Upper lobe of left lung (tissue), 6 donors: ENCODE measurements at places on chromosomes 4 and X.

- no peak for DNase-seq
Measured at GRCh38 chrX:119640731-119641170, 34.5 kb upstream of the NKRF start.

- DNase-seq, result no peak
Measured at GRCh38 chr4:88390128-88390527, 11.5 kb downstream of the HERC6 start.

DNA sequence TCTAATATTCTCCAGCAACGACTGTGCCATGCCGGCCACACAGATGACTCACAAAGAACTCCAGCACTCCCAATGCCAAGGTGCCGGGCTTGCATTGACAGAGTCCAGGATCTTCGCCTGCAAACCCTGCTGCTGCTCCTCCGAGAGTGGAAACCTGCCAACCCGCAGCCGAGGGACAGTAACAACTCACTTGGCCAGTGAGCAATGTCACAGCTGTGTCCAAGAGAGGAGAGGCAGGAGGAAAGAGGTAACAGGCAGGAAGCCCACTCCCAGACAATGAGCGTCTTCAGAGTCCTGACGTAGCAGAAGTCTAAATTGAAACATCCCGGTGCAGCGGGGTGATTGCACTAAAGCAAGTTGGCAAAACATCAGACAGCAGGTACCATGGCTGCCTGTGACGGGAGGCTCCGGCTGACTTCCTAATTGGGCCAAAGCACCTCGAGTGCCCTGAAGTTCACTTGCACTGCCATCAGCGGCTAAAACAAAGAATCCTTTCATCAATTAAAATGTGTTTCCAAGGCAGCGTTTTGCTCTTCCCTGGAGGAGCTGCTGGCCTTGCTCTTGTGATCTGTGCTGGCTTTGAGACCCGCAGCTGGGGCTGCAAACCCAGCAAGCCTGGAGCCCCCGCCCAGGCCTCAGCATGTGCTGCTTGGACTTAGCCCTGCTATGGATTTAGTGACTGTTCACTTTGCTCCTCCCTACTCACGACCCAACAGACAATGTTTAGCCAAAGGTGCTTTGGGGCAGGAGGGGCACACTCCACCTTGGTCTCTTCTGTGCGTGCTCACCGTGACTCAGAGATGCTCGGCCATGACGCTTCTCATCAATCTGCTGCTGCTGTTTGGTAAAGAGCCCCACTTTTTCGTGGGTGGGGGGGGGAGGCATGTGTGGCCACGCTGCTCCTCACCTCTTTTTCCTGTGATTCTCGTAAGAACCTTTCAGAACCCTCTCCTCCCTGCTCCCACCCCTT lies 36.5 kb downstream of the DCTD start:
- no peak for DNase-seq

DNA sequence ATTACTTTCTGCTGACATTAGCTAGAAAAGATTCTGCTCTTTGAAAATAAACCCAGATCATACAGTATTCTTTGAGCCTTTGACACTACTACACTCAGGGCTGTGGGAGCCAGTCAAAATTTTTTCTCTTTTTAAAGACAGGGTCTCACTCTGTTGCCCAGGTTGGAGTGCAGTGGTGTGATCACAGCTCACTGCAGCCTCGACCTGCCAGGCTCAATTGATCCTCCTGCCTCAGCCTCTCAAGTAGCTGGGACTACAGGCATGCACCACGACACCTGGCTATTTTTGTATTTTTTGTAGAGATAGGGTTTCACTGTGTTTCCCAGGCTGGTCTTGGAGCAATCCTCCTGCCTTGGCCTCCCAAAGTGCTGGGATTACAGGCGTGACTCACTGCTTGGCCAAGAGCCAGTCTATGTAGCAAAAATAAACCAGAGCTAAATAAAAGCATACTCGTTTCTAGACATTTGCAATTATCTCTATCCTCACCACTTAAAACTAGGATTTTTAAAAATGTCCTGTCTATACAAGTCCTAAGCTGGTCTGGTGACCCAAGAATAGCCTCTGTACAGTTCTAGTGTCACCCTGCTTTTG lies 43.2 kb downstream of the AKAP4 start:
- DNase-seq, result no peak

DNA sequence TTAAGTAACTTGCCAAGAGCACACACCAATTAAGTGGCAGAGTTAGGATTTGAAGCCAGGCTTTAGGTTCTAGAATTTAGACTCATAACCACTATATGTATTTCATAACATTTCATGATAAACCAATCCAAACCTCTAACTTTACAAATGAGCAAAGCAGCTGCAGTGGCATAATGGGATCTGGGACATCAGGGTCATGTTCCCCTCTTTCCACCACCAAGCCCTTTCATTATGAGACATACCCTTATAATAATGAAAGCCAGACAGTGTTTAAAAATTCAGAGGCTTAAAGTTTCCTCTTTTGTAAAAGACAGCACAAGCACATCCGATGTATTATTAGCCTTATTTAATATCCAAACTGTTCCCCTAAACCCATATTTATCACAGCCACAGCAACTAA lies 28.3 kb upstream of the AMELX start:
- no peak for DNase-seq

GRCh38 chrX:17836830-17837229 lies 24.3 kb downstream of the RAI2 start:
- no peak for DNase-seq

- DNase-seq, result peak; percentile 56
Measured at GRCh38 chr4:4385729-4386295, 1.1 kb upstream of the NSG1 start.

GRCh38 chrX:46704767-46705386 lies 54.0 kb downstream of the SLC9A7 start:
- DNase-seq, result no peak

GRCh38 chrX:47129899-47130358 lies 14.6 kb downstream of the NDUFB11 start:
- no peak for DNase-seq

GRCh38 chrX:100274916-100275315 lies 135.2 kb downstream of the PCDH19 start:
- DNase-seq, result no peak

GRCh38 chr4:6917461-6918271 lies 8.0 kb downstream of the TBC1D14 start:
- DNase-seq, result no peak

DNA sequence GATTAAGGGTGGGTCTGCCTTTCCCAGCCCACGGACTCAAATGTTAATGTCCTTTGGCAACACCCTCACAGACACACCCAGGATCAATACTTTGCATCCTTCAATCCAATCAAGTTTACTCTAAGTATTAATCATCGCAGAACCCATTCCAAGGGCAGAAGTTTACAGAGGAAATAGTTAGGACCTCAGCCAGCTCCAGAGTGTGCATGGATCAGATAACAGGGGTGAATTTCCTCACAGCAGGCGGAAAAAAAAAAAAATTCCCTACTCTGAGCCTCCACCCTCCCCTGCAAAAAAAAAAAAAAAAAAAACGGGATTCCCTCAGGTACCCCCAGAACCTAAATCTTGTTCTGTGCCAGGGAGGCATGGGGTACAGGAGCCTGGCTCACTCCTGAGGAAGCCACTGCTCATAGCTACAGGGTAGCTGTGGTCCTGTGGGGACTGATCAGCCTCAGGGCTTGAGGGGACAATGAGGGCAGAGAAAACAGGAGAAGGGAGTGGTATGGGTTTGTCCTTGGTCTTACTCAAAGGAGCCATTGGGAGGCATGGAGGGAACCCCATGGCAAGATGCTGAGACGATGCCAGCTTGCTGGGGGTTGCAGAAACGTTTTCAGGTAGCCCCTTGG lies 113.0 kb downstream of the DHRSX start:
- DNase-seq, result no peak

DNA sequence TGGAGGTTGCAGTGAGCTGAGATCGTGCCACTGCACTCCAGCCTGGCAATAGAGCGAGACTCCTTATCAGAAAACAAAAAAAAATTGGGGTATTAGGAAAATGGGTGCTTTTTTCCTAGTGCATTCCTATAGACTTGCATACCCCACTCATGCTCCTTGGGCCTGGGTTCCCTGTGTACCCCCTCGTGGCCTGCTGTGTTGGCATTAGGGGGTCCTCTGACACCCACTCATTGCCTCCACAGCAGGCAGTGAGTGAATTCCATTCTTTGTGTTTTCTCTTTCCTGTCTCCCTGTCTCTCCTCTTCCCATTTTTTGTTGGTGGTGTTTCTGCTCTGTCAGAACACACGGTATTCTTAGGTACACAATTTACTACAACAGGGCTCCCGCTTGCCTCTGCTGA lies 42.8 kb downstream of the TNIP2 start:
- DNase-seq, result no peak

GRCh38 chr4:37964734-37965457 lies 4.7 kb downstream of the PTTG2 start:
- DNase-seq, result no peak

- DNase-seq, result no peak
Measured at GRCh38 chrX:107153005-107153404, 34.4 kb upstream of the RBM41 start.

- DNase-seq, result no peak
Measured at GRCh38 chr4:153940916-153941315, 152.0 kb upstream of the SFRP2 start.

- no peak for DNase-seq
Measured at GRCh38 chrX:2848871-2849301, 20.2 kb downstream of the GYG2 start.

- DNase-seq, result no peak
Measured at GRCh38 chr4:141074098-141074878, 59.0 kb downstream of the RNF150 start.

DNA sequence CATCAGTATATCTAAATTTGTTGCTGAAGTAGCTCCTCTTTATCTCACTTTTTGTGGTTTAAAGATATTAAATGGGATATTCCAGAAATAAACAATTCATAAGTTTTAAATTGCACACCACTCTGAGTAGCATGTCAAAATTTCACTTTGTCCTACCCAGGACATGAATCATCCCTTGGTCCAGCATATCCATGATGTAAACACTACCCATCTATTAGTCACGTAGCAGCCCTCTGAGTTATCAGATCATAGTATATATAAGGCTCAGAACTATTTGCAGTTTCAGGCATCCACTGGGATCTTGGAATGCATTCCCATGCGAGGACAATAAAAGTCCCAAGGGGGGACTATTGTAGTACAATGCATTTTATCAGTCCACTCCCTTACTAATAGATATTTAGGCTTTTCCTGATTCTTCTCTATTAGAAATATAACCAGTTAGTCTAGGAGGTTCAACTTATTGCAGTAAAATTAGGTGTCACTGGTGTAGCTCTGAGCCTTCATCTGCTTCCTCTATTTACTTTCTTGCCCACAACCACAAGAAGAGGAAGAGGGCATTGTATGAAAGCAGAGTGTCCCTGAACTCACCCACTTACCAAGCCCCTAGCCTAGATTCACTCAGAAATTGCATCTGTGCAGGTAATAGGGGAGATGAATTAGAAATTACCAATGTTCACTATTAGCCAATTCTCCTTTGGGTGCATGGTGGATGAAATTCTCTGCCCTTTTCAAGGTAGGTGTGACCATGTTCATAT lies 409.8 kb upstream of the GALNT7 start:
- DNase-seq, result no peak

DNA sequence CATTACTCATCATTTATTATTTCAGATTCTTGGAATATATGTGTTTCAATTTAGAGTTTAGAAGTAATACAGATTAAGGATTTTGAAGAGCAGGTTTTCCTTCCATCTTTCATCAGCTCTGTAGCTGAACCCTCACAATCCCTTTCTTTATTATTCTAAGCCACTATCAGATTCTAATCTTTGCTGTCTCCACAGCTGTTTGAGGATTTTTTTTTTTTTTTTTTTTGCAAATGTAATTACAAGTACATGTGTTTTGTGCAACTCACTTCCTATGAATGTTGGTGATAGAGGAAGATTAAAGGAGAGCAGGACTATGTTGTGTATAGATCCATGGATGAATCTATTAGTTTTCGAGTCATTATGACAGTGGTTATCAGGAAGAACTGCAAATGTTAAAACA lies 87.4 kb upstream of the TENM3 start:
- no peak for DNase-seq

- DNase-seq, result no peak
Measured at GRCh38 chr4:112327965-112328733, 31.0 kb downstream of the ALPK1 start.

- no peak for DNase-seq
Measured at GRCh38 chr4:75122424-75123014, 189.6 kb downstream of the PARM1 start.

- no peak for DNase-seq
Measured at GRCh38 chr4:129929052-129929451, 833.1 kb downstream of the C4orf33 start.

- no peak for DNase-seq
Measured at GRCh38 chr4:122163301-122163700, 11.2 kb downstream of the BLTP1 start.

DNA sequence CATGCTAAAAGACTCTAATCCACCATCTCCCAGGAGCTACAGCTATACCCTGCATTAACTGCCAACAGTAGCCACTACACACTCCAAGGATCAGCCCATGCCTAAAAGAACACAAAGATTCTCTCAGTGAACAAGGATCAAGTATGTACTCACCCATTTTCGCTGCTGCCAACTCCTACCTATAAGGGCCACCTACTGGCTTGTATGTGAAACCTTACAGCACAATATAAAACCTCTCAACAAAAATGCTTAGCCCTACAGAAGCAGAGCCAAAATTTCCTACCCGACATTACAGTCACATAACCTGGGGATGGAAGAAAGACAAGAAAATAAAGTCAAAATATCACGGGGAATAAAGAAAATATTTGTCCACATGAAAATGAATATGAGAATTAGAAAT lies 562.8 kb upstream of the POU3F4 start:
- DNase-seq, result no peak

- DNase-seq, result no peak
Measured at GRCh38 chrX:10390187-10390586, 230.2 kb downstream of the MID1 start.

DNA sequence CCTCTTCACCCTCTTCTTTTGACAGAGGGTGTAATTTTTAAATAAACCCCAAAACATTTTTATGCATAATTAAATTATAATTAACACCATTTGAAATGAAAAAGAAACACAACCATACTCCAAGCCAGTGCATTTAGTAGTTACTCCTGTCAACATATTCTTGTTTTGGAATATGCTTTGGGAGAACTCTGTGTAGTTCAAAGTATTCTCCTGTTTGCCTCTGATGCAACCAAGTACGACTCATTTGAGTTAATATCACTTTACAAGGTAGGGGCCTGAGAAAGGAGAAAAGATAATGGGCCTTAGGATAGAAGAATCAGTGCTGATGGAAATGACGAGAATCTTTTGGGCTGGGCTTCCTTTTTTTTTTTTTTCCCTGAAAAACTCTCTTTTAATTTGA lies 2.7 kb downstream of the PTPN13 start:
- DNase-seq, result no peak
